T-helper 1 cell (primary cell): ENCODE measurements at places on chromosomes 1 and 21.

DNA sequence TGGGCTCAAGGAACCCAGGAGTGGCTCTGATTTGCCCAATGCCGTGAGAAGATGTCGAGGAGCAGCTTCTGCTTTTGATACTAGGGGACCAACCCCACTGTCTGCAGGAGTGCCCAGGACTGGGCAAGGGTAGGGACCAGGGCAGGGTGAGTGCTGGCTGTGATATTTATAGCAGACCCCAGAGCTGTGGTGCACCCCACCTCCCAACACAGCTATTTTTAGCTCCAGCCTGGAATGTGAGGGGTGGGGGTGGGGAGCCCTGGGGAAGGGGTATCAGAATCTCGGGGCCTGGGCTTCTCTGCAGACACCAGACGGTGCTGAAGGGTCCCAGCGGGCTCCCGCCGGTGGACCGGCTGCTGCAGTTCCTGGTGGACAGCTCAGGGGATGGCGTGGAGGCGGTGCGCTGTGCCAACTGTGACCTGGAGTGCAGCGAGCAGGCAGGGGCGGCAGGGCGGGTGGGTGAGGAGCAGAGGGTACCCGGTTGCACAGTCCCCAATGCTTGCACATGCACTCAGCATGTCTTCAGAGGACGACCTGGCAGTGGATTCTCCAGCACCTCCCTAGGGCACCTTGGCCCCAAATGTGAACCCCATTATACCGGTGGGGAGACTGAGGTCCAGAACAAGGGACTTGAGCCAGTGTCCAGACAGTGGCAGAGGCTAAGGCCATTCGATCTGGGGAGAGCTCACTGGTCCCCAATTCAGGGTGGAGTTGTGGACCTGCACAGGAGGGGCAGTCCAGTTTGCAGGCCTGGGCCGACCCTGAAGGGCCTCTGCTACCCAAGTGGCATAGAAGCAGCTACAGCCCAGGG lies 1.4 kb downstream of the RNF207 start:
- no peak for DNase-seq

- no peak for DNase-seq
Measured at GRCh38 chr21:44052830-44053226, 40.7 kb downstream of the TRAPPC10 start.

DNA sequence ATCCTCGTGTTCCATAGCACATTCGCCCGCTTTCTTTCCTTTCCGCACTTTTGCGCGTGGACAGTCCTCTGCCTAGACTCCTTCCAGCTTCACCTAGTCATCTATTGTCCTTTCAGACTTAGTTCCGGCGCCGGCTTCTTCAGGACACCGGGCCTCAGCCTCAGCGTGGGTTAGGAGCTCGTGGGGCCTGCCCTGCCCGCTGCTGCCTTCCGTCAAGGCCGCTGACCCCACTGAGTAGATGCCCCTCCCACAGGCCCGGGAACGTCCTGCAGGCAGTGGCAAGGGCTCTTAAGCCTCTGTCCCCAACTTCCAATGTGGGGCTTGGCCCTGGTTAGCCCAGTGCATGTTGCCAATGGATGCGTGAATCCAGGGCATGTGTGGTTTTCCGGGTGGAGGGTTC lies 11.4 kb downstream of the DMRTB1 start:
- DNase-seq = no peak

GRCh38 chr1:170049176-170049800 lies 25.2 kb downstream of the KIFAP3 start:
- no peak for DNase-seq

GRCh38 chr1:156391366-156391677 lies 22.3 kb downstream of the RHBG start:
- DNase-seq = no peak

- no peak for DNase-seq
Measured at GRCh38 chr1:30311749-30312148, 411.6 kb downstream of the MATN1 start.

DNA sequence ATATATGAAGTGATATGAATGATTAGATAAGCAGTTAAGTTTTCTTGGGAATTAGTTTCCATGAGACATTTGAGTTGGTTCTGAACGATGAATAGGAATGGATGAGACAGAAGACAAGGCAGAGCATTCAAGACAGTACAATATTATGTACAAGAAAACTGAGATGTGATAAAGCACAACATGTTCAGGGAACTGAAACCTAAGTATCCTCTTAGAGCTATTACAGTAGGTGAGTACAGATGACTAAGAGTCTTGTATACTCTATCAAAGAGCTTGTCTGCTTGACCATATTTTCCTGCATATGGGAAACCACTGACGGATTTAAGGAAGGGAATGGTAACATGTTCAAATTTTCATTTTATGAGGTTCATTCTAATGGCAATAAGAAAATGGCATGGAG lies 61.6 kb downstream of the NME7 start:
- no peak for DNase-seq

DNA sequence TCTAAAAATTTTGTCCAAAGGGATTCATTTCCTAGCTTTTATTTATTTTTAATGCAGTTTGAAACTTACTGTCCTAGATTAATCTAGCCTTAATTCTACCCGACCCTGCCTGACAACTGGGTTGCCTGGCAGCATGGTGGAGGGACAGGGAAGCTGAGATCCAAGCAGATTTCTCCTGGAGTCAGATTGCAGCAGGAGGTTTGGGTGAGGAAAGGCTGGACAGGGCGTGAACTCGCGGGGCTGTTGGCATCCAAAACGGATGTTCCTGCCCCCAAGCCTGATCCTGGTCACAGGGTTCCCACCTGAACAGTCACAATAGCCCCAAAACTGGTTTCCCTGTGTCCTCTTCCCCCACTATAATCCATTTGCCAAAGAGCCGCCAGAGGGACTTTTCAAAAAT lies 23.2 kb downstream of the TCEA3 start:
- DNase-seq = no peak

- DNase-seq = no peak
Measured at GRCh38 chr1:205350691-205351141, 6.0 kb downstream of the KLHDC8A start.

DNA sequence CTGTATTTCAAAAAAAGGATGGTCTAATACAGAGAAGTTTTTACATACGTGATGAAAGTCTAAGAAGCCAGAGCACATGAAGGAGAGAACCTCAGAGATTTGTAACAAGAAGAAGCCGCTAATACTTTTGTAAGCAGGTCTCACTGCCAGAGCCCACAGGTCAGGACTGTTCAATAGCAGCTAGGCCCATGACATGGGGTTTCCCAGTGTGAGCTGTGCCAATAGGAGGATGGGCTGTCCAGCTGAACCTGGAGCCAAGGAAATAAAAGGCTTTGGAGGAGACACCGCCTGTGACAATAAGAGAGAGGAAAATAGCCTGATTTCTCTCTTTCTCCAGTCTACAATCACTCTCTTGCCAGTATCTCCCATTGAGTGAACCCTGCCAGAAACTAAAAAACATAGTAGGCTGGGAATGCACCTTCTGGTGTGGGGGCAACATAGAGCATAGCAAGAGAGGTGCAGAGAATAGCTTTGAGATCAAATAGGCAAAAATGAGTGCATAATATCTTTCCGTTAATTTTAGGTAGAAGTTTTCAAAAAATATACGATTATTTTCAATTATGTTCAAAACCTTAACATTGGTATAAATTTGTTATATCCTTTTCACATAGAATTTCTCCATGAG lies 360.3 kb downstream of the NEGR1 start:
- DNase-seq = no peak

GRCh38 chr1:205171369-205171768 lies 40.1 kb downstream of the DSTYK start:
- no peak for DNase-seq

DNA sequence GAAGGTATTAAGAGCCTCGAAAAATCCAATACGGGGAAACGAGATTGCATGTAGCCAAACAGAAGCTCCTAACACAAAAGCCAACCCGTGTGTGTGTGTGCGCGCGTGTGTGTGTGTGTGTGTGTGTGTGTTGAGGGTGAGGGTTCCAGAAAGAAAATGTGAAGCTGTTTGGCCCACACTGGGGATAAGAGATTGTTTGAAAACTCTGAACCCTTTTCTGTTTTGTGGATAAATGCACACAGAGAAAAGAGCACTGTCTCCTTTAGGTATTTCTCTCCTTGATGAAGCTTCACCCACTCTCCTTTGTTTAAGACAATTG lies 1.9 kb downstream of the WLS start:
- DNase-seq = no peak

DNA sequence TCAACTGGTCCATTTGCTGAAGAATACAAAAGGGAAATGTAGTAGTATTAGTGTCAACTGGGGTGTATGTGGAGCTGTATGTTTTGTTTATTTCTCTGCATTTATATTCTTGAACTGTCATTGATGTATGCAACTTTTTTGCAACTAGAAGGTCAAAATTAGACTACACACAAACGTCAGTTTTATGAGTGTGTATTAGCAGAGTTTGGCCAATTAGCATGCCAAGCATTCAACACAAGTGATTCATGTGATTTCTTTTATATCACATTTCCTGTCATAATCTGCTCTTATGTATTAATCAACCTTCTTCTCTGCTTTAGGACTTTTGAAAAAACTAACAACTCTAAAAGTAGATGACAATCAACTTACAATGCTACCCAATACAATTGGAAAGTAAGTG lies 211.1 kb downstream of the LRRC40 start:
- no peak for DNase-seq

DNA sequence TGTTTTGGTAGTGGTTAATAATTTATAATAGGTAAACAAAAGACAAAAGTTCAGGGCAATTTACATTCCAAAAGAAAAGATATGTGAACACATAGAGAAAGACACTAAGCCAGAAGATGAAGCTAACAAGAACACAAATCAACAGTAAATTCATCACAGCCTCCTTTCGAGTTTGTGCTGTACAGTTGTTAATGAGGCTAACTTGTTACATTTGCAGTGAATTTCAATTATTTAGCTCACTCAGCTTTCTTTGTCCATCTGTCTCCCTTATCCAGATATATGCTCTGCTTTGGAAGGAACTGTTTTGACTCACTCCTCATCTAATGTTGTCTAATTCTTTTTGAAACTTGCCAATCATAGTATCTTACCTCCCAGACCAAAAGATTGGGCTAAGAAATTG lies 423.3 kb upstream of the OLFM3 start:
- no peak for DNase-seq

- DNase-seq = no peak
Measured at GRCh38 chr1:23466423-23466989, 17.5 kb downstream of the ASAP3 start.

DNA sequence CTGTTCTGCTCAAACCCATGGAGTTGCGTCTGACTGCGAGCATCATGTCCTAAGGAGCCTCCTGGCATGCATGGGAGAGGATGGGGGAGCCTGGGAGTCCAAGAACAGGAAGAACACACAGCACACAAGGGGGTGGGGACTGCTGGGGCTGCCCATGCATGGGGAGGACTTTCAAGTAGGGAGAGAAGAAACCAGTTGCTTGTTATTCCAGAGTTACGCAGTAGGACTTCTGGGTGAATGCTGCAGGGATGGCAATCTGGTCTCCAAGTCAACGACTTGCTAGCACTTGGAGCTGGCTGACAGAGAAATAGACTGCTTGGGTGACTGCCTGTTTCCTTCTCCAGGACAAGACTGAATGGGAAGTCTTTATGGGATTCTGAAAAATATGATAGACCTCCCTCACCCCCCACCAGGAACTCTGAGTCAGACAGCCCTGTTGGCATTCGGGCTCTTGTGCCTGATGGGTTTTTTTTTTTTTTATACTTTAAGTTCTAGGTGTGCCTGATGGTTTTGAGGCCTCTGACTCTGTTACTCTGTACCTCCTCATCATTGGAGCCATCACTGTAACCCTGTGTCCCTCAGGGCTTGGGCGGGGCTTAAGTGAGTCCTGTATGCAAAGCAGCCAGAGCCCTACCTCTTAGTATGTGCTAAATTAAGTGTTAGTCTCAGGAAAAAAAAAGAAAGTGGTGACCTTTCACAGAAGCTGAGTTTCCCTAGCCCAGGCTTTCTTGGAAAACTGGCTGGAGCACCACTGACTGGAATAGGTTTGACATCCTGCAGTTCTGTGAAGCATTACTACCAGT lies 30.3 kb downstream of the MAP3K21 start:
- DNase-seq = no peak

GRCh38 chr1:239778208-239778813 lies 313.4 kb upstream of the FMN2 start:
- DNase-seq = no peak

- peak; percentile 52 for DNase-seq
Measured at GRCh38 chr21:42107881-42108553, 36.9 kb downstream of the UMODL1 start.

DNA sequence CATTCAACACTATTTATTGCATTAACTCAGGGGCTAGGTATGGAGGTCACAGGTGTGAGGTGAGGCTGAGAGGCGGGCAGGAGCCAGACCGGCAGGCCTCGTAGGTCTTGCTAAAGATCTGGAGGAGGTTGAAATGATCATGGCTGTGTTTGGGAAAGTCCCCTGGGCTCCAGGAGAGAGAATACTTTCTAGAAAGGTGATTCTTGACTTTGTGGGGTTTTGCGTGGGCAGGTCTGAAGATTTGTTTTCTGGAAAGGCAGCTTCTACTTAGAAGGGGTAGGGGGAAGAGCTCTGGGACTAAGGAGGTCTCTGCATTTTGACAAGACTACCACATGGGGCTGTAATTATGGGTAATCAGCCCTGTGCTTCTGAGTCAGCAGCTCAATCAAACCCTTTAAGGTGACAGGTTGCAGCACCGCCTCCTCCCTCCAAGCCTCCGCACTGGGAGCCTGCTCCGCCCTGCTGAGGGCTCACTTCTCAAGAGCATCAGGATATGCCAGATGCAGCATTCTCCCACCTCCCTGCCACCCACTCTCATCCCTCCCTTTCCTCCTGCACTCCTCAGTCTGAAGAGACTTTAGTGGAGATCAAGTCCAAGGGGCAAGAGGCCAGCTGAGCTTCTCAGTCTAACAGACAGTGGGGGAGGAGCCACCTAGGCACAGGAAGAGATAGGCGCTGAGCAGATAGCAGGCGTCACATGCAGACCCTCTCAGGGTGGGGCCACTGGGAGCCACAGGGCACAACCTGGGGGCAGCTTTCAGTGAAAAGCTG lies 30.5 kb downstream of the SLC30A1 start:
- no peak for DNase-seq

DNA sequence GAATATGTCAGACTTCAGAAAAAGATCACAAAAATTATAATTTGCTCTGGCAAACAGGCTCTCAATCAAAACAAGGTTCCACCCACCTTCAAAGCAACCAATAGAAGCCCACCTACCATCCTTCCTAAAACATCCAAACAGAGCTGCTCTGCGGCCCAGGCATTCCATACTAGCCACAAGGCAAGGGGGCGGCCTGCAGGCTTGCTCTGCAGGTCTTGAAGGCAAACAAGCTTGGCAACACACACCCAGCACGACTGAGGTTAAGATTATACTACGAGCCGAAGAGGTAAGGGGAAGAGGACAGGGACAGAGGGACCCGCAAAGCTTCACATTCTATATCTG lies 207.3 kb downstream of the SLC45A1 start:
- no peak for DNase-seq

GRCh38 chr1:114009393-114009792 lies 30.1 kb downstream of the OLFML3 start:
- no peak for DNase-seq

DNA sequence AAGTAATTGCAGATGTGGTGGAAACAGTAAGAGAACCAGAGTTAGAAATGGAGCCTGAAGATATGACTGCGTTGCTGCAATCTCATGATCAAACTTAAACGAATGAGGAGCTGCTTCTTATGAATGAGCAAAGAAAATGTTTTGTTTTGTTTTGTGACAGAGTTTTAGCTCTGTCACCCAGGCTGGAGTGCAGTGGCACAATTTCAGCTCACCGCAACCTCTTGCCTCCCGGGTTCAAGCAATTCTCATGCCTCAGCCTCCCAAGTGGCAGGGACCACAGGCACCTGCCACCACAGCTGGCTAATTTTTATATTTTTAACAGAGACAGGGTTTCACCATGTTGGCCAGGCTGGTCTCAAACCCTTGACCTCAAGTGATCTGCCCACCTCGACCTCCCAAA lies 53.3 kb upstream of the NFASC start:
- DNase-seq = no peak
